NCI-H510A treated with DMSO at 0.1 percent for 48 hours (cell line): ENCODE measurements at places on chromosomes 11 and 22.

DNA sequence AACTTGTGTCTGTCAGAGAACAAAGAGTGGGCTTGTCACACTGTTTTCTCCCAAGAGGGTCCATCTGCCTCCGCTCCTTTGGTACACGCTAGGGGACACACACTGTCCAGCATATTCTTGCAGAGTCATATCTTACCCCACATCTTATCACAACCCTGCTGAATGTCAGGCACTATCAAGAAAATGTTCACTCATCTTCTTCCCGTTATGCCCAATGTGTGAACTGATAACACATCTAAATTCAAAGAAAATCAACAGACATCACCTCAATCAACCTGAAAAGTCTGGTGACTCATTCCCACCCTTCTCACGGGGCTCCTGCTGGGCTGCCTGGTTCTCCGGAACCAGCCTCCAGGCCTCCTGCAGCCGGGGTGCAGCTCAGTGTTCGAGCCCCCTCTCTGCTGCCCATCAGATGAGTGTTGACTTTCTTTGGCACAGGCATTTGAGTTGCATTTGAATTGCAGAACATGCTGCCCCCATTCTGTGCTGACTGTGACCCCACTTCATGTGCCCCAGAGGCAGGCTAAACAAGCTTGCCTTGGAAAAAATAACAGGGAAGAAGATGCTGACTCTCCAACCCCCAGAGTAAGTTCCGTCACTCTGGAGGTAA lies 19.4 kb downstream of the GRAP2 start:
- DNase-seq: no peak

GRCh38 chr11:14552089-14552488 lies 31.9 kb upstream of the PSMA1 start:
- DNase-seq: no peak

GRCh38 chr11:92625894-92626293 lies 343.6 kb upstream of the MTNR1B start:
- DNase-seq: no peak

GRCh38 chr11:31236143-31236542 lies 133.4 kb downstream of the DCDC1 start:
- DNase-seq: peak; percentile 1

GRCh38 chr11:62409831-62410230 lies 9.0 kb upstream of the SCGB1A1 start:
- no peak for DNase-seq

DNA sequence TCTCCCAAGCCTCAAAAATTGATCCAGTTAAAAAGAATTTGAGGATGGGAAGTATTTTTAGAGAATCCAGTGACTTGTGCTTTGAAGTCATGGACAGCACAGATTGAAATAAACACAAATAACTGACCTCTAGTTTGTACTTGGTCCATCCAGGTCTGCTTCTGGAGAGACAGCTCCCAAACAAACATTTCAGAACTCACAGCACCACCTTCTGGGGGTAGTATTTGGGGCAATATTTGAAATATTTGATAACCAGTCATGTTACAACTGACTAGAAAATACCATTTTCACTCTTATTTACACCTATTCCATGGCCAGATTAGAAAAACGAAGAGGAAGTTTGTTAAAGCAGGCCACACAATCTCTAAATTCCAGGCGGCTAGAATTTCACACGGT lies 56.2 kb downstream of the CTSC start:
- no peak for DNase-seq

DNA sequence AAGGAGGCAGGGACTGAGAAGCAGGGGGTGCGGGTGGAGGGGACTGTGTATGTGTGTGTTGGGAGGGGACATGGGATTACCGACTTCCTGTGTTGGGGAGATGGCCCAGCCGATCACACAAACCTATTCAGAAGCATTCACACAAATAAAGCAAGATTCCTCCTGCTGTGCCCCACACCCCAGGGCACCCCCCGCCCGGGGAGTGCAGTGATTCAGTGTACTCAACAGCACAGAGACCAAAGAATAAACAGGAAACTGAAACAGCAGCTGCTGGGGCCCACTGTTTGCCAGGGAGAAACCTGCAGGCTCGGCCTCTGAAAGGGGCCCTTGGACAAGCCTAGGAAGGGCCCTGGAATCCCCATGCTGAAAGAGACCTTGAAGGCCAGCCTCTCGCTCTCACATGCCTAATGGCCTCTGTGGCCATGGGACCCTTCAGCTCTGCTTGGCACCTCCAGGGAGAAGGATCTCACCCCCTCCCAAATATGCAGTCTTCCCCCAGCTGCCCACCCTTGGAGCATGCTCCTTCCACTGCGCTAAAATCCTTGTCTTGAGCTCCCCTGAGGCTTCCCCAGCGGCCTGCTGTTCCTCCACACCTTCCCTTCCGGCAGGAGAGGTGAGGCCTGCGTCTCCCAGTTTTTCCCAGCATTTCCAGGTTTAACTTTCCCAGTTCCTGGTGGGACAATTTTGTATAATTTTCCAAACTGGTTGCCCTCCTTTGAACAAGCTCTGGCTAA lies 72.9 kb downstream of the CSNK2A3 start:
- DNase-seq: peak; percentile 60

DNA sequence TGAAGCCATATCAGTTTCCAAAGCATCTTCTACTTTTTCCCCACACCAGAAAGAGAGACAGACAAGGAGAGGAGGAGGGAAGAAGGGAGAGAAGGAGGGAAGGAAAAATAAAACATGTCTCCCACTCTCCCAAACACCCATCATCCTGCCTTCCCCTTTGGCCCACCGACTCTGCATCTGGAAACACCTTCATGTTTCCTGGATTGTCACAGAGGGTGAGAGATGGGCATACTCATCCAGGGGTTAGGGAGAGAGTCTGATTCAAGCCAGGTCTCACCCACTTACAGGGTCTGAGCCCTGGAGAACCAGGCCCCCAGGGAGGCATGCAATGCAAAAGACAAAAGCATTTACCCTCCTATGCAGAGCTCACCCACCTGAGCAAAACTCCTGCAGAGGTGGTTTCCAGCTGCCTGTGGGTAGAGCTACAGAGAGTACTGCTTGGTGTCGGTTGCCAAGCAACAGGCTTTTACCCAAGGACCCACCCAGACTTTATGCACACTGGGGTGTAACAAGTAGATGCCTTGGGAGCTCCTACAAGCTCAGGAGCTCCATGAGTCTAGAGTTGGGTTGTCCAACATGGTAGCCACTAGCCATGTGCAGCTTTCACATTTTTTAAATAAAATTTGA lies 33.4 kb downstream of the MN1 start:
- DNase-seq: no peak

DNA sequence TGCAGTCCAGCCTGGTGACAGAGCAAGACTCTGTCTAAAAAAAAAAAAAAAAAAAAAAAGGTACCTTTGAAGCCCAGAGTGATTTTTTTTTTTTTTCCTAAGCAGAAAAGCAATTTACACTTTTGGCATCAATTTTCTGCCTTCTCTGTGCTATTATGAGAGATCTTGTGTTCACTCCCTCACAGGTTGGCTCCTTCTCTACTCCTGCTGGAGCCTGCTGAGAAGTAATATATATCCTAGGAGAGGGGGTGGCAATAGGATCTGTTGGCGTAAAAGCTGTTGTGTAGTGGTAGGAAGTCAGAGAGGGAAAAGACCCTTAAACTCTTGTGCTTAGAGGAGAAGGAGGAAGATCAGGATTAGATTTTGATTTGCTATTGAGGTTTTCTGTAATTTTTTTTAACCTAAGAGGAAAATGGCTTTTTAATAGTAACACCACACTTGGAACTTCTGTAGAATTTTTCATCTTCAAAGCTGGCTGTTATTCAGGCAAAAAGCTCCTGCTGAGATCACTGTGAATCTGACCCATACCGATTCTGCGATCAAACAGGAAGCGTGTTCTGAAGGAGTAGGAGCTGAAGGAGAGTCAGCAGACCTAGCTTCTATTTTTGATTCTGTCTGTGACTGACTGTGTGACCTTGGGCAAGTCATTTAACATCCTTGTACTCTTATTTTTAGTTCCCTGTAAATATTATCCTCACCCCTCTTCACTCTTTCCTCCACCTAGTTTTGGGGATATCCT lies 77.7 kb downstream of the TRIM44 start:
- DNase-seq: no peak

GRCh38 chr11:116731097-116731761 lies 41.6 kb downstream of the BUD13 start:
- no peak for DNase-seq

- DNase-seq: peak; percentile 10
These were observed 22.3 kb upstream of the KCNJ11 start for GRCh38 chr11:17410606-17411379.

DNA sequence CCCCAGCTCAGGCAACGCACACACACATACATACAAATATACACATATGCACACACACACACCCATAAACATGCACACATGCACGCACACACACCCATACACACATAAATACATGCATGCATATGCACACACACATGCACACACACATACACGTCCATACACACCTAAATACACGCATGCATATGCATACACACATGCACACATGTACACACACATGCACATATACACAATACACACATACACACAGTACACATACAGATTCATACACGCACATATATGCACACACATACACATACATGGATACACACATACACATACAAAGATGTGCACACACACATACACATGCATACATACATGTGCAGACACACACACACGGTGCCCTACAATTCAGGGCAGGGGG lies 496.6 kb downstream of the TBC1D22A start:
- DNase-seq: no peak

DNA sequence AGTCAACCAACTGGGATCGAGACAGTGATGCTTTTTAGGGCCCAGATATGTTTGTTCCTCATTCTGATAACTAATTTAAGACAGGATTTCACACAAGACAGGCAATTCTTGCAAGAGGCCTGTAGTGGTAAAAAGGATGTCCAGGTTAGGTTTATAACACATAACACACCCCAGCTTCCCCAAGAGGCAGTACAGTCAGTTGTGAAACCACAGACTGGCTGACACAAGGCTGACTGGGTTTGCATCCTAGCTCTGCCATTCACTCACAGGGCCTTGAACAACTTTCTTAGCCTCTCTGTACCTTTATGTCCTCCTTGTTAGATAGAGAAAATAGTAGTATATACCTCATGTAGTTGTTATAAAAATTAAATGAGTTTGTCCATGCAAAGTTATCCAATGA lies 55.0 kb upstream of the PTH start:
- no peak for DNase-seq

- no peak for DNase-seq
These were observed 19.3 kb upstream of the MIEF1 start for GRCh38 chr22:39482768-39483167.

GRCh38 chr22:49604732-49605302 lies 222.9 kb downstream of the BRD1 start:
- DNase-seq: no peak

DNA sequence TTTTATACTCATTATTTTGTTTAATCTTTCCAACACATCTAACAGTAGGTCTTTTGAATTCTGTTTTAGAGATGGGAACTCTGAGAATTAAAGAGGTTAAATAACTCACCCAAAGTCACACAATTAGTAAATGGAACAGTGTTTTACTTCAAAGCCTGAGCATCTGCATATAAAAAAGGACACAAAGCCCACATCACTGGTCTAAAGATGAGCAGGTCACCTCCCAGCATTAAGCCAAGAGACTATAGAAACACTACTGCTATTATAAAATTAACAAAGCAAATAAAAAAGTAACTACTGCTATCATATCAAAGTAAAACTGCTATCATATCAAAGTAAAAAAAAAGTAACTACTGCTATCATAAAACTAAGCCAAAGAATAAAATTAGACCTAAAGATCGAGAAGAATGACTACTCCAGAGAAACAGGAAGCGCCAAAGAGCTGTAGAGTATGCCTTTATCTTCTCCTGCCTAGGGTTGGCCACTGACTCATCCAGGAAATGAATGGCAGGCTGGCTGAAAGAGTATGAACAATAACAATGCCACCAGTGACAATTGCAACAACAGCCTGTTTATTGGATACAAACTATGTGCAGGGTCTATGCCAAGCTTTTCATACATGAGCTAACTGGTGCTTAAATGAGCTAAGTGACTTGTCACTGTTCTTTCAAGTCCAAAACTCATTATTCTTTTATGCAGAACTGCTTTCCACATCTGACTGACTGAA lies 1153.0 kb upstream of the TENM4 start:
- DNase-seq: no peak

DNA sequence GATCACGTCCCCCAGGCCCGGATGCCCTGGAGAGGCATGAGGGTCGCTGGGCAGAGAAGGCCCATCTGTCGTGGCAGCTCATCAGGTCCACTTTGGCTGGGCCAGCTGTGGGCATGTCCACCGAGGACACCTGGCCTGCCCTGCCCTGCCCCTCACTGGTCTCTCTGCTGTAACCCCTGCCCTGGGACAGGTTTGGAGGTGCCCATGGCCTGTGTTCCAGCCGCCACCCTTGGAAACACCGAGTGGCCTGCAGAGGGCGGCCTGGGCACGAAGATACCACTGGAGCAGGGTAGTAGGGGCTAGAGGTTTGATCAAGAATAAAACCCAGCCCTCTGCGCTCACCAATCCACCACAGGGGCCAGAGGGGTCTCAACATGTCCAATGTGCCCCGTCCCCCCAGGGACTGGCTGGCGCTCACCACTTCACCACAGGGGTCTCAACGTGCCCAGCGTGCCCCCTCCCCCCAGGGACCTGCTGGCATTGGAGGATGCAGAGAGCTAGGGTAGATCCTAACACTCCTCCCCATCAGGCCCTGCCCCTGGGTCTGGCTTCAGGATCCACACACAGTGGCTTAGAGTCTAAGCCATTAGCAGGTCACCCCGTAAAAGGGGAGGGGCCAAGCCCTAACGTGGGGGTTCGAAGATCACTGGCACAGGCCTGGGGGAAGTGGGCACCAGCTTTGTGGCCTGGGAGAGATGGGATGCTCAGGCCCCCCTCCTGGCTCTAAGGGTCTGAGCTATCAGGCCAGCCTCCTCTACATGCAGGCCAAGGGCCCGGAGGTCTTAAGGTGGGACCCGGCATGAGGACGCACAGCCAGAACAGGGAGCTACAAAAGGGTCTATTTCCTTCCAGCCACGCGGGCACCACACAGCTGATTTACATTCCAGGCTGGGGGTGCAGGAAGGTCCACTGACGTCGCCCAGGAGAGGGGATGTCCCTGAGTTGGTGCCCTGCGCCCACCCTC lies 1.3 kb upstream of the HDAC10 start:
- DNase-seq: peak; percentile 31

- no peak for DNase-seq
These were observed 227.8 kb downstream of the DCDC1 start for GRCh38 chr11:31141789-31142188.

GRCh38 chr11:71101606-71102005 lies 150.8 kb downstream of the SHANK2 start:
- no peak for DNase-seq

GRCh38 chr11:111137846-111138245 lies 107.7 kb upstream of the POU2AF2 start:
- no peak for DNase-seq
